ENCODE measurements at places on chromosomes 16 and 17.

DNA sequence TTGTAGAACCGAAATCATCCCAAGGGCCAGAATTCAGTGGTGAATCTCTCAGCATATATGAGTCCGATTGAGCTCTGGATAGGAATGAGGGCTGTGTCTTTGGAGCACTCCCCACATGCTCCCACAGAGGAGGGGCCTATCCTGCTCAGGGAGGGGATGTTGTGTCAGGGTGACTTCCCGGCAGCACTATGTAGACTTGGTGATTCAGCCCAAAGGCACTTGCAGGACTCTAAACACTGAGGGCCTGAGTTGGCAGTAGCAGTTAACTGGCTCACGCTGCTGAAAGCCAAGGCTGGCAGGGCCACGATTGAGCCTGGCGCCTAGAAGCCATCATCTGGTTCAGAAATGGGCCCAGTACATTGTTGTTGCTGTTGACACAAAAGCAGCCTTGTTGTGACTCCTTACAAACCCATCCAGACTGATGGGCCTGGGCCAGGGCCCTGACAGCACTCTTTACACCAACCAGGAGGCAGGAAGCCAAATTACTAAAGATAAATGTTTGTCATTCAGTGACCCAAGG lies 31.9 kb downstream of the NMT1 start:
- peak; percentile 67 for DNase-seq

- no peak for DNase-seq
Measured at GRCh38 chr16:81511371-81511770, 66.8 kb downstream of the CMIP start.

- no peak for DNase-seq
Measured at GRCh38 chr17:65191811-65192740, 54.9 kb downstream of the RGS9 start.

DNA sequence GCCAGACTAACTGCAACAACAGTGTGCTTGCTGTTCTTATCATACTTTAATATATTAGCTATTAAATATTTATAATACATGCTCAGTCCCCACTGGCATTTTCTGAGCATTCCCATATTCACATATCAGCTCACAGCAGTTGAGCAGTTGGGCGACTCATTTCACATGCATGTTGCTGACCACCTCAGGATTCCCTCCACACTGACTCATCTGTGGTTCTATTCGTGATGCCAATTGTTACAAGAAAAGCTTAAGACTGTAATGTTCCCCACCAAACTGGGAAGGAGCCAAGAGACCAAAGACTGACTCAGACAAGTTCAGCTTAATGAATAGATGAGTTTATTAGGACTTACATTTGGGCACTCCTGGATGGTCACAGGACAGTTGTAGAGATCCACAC lies 100.3 kb upstream of the KIF2B start:
- DNase-seq, result peak; percentile 37

GRCh38 chr16:21033704-21034103 lies 116.9 kb downstream of the DNAH3 start:
- DNase-seq, result no peak

Data from SW480 (cell line).